Stimulated activated CD4-positive, alpha-beta T cell treated with anti-CD3 and anti-CD28 coated beads, Interleukin-1b, Interleukin-23, amount 100 ng/mL, for 48 hours (primary cell): ENCODE measurements at places on chromosomes 7 and 10.

- no peak for DNase-seq
Measured at GRCh38 chr10:29968585-29968984, 90.8 kb downstream of the JCAD start.

DNA sequence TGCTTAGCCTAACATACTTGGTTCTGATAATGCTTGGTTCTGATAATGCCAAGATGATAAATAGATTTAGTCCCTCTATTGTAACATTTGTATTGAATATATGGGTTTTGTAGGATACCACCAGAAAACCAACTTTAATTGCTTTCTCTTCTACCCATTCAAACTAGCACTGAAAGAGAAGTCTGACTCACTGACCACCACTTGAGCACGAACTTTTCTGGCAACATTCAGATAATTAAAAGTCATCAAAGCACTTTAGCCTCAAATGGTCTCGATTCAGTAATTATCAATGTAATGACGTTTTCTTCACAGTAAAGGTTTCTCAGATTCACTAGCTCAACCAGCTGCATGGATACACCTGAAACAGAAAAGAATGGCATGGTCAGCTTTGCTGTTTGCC lies 63.0 kb downstream of the HDAC9 start:
- DNase-seq: no peak

DNA sequence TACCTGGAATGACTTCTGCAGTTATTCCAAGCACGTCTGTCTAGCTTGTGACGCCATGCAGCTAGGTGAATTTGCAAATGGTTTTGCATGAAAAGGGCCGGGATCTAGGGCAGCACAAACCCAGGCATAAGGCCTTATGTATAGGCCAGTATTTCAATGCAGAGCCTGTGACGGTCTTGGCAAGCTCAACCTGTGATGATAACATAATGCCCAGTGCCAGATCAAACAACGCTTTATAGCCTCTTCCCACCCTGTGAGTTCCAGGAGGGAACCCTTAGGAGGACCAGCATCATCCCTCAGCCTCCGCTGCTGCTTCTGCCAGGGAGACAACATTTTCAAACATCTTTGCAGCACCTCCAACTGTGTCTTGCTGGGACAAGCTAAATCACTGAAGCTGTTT lies 390.7 kb downstream of the INHBA start:
- DNase-seq: no peak

- DNase-seq: no peak
Measured at GRCh38 chr10:71982269-71983178, 18.3 kb downstream of the CHST3 start.

DNA sequence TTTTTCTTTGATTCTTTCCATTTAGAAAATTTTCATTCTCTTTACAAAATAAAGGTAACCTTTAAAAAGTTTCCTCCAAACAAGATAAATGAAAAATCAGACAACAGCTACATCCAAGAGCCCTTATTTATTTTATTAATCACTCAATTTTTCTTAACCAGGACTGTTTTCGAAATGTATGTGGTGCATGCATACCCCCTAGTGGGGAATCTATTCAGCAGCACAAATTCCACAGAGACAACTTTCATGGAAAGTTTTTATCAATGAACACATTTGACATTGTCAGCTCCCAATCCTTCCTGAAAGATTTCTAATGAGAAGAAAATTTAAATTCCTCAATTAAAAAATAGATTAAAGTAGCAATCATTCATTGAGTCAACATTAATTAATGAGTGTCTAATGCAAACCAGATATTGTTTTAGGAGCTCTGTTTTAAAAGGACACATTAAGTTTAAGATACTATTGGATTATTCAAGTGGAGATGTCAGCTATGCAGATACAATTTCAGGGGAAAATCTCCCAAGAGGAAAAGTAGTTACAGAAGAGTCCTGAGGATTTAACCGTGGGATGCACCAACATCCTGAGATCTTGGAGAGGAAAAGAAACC lies 5.2 kb upstream of the HTR7 start:
- DNase-seq: no peak

GRCh38 chr10:34740321-34740720 lies 74.8 kb downstream of the PARD3 start:
- DNase-seq: no peak

DNA sequence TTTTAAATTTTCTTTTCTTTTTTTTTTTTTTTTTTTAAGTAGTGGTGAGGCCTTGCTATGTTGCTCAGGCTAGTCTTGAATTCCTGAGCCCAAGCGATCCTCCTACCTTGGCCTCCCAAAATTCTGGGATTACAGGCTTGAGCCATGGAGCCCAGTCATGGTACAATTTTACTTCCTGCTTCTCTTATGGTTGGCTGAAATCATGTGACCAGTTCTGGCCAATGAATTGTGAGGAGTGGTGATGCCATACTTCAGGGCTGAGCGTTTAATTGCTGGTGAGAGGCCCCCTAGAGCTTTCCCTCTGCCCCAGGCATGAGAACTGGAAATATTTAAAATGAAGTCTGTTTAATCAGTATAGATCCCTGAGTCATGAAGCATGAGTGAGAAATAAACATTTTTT lies 22.2 kb upstream of the BAIAP2L1 start:
- peak; percentile 7 for DNase-seq

- no peak for DNase-seq
Measured at GRCh38 chr10:128022261-128023196, 103.7 kb downstream of the MKI67 start.

DNA sequence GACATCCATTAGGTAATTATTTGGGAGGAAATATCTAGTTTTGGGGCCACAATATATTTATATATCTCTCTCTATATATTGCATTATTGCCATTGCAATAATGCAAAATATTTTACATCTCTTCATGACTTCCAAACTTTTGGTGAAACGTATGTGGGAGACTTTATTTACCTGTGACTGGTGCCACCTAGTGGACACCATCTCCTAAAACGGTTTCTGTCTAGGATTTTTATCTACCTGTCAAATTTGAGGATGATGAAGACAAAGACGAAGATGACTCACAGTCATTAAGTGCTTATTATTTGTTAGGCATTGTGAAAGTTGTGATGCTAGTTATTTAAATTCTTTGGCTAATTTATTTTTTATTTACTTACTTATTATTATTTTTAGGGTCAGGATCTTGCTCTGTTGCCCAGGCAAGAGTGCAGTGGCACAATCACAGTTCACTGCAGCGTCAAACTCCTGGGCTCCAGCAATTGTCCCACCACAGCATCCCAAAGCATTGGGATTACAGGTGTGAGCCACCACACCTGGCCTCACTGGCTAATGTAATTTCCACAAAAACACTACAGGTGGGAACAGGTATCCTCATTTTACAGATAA lies 18.7 kb upstream of the CBLL1 start:
- DNase-seq: peak; percentile 38

GRCh38 chr10:116886772-116887171 lies 37.5 kb downstream of the ENO4 start:
- no peak for DNase-seq

- DNase-seq: no peak
Measured at GRCh38 chr10:11647676-11648075, 36.2 kb upstream of the USP6NL start.

DNA sequence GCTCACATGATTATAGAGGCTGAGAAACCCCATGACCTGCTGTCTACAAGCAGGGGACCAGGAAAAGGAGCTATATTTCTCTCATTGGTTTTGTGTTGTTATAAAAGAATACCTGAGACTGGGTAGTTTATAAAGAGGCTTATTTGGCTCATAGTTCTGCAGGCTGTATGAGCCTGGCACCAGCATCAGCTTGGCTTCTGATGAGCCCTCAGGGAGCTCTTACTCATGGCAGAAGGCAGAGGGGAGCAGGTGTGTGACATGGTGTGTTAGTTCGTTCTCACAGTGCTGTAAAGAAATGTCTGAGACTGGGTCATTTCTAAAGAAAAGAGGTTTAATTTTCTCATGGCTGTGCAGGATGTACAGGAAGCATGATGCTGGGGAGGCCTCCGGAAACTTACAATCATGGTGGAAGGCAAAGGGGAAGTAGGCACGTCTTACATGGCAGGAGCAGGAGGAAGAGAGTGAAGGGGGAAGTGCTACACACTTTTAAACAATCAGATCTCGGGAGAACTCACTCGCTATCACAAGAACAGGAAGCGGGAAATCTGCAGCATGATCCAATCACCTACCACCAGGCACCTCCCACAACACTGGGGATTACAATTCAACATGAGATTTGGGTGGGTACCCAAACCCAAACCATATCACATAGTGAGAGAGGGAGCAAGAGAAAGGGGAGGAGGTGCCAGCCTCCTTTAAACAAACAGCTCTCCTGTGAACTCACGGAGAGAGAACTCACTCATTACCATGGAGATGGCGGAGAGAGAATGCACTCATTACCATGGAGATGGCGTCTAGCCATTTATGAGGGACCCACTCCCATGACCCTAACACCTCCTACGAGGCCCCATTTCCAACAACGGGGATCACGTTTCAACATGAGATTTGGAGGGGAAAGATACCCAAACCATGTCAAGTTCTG lies 133.4 kb downstream of the JCAD start:
- DNase-seq: no peak

DNA sequence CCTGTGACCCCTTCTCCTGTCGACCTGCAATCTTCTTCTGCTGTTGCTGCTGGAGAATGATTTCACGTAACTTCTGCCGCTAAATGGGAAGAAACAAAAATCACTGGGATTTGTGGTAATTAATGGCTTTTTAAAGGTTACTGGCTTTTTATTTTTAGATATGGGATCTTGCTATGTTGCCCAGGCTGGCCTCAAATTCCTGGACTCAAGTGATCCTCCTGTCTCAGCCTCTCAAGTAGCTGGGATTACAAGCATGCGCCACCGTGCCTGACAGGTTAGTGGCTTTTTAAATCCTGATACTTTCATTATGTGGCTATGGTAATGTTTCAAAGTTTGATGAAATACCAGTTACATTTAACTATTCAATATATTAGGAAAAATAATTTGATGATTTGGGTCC lies 154.6 kb downstream of the GALNT11 start:
- DNase-seq: no peak
